ENCODE measurements at places on chromosomes 3 and 15. TPM values are rescaled to one million over a fixed set of nuclear protein-coding genes. Genes with fewer than 3 reads are reported as not detected.

The SPRED1 gene
- total RNA-seq = 39.6 TPM

The ARNT2 gene
- 0.27 TPM for total RNA-seq

The DZIP1L gene
- total RNA-seq = 13.8 TPM

The MAP2K1 gene
- 80.6 TPM for total RNA-seq
